Brain (organoid and tissue), 16 donors: ENCODE measurements at places on chromosomes 11 and 22.

DNA sequence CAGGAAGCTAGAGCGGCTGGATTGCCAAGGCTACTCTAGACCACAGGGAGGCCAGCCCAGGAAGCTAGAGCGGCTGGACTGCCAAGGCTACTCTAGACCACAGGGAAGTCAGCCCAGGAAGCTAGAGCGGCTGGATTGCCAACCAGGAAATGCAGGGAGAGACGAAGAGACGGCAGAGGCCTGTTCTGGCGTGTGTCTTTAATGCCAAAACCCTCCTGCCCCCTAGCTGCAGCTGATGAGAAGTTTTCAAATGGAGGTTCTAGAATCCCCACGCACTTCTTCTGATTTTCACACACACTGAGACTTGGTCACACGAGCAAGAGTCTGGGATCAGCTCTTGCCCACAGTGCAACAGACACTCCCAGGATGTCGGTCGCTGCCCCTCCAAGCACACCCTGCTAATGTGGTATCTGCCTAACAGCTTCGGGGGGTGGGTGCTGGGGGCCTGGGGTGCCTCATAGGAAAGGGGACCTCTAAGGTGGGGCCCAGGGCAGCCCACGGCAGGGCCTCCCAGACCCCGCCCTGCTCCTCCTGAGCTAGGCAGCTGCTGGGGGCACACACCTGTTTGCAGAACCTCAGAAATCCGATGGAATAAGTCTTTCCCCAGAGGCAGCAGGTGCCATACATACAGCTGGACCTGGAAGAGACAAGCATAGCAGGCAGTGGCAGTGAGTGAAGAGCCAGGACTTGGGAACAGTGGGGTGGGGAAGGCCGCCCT, 28.5 kb downstream of the MAFF start:
- peak; percentile 36 for DNase-seq

DNA sequence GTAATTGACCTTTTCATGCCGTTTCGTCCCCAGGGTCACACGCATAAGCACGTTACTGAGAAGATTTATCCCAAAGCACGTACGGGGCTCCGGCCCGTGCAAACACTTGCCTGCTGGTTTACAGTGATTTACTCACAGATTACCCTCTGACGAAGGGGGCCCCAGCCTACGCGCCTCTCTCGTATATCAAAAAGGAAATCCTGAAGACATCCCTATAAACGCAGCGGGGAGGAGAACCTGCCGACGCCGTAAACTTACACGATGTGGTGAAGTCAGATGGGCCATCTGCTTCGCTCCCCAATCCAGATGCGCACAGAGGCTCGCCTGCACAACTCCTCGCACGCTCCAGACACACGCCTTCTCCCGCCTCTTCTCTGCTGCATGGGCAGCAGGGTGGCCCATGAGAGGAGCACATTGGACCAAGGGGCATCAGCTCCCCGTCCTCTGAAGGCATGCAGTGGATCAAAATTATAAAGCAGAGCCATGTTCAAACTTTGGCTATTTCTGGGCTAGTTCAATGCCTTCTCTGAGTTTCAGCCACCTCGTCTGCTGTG, 123.6 kb downstream of the MN1 start:
- DNase-seq = peak; percentile 29

DNA sequence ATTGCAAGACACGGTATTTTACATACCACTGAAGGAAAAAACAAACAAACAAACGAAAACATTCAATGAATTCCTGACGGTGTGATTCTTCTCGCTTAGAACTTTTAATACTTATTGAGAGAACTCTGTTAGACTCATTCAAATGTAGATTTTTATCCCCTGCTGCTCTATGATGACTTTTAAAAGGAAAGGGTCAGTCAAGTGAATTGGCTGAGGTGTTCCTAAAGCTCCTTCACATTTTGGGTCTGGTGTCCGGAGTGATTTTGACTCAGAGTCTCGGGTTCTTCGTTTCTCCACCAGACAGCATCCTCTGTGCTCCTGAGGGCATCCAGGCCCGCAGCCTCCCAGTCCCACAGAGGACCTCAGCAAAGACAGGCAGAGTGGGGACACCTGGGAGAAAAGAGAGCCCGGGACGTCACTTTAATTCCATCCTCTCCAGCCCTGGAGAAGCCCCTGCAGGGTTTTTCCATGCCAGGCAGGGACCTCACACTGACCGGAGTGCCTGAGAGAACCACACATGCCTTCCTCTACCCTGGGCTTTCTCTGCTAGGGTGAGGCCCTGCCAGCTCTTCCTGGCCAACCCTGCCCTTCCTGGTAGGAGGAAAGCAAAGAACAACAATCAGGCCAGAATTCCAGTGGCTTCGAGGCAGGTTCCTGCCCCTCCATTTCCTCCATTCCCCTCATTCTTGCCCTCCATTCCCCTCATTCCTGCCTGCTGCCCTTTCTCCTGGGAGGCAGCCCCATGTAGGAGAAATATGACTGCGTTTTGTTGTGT, 1.4 kb upstream of the CSF2RB start:
- DNase-seq = no peak

DNA sequence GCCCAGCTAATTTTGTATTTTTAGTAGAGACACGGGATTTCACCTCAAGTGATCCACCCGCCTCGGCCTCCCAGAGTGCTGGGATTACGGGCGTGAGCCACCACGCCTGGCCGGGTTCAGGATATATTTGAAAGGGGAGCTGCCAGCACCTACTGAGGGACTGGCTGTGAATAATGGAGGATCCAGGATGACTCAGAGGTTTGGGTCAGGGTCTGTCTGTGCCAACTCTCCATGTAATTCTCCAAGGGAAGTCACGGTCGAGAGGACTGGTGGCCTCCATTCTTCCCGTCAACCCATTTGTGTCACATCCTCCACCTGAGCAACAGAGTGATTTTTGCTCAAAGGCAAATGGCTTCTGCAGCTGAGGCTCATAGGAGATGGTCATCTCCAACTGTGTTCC, 3.6 kb upstream of the ARRB1 start:
- no peak for DNase-seq

DNA sequence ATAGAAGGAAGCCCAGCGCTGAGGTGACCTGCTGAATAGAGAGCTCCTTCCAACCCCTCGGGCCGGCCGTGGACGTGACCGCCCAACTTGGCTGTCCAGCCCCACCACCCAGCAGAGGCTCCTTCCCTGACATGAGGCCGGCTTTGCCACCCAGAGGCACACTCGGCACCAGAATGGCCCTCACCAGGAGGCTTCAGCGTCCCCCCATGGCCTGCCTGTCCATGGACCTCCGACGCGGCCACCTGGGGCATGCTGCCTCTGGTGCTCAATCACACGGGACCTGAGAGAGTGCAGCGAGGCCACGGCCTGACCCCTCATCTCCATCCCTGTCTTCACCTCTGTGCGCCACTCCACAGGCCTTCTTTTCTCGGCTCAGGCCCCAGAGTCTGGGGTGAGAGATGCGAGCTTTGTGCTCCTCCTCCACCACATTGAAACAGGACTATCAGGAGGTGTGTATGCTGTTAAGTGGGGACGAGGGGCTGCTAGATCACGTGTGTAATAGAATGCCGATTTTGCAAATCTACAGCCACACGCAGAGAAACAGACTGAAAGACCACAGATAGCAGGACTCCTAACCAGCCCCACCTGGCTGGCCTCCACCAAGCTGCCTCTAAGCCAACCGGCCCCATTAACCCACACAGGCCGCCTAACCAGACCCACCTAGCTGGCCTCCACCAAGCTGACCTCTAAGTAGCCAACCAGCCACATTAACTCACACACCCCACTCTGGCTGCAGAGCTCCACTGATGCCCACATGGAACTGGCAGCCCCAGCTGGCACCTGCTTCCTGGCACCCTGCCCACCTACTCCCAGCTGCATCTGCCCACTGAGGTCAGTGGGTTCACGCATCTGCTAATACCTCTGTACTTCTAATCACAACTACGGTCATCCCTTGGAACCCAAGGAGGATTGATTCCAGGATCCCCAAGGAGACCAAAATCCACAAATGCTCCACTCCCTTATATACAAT, 20.7 kb downstream of the LINC01488 start:
- DNase-seq = no peak

GRCh38 chr11:74717221-74717969, 13.8 kb downstream of the CHRDL2 start:
- DNase-seq = no peak

DNA sequence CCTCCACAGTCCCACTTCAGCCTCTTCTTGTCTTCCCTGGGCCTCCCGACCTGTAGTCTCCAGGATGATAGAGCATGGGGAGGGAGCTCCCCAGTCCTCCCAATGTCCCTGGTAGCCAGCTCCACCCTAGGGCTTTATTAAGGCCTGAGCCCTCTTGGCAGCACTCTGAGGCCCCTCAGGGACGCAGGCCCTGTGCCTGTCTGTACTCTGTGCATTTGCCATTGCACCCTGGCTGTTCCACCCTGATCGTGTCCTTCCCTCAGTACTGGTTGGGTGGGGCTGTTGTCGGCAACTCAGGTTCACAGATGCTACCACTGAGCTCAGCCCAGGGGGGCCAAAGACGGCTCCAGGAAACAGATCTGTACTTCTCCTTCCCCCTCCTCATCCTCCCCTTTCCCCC, 7.2 kb downstream of the SSTR3 start:
- no peak for DNase-seq

GRCh38 chr11:126898802-126899201, 101.8 kb downstream of the KIRREL3 start:
- DNase-seq = no peak

DNA sequence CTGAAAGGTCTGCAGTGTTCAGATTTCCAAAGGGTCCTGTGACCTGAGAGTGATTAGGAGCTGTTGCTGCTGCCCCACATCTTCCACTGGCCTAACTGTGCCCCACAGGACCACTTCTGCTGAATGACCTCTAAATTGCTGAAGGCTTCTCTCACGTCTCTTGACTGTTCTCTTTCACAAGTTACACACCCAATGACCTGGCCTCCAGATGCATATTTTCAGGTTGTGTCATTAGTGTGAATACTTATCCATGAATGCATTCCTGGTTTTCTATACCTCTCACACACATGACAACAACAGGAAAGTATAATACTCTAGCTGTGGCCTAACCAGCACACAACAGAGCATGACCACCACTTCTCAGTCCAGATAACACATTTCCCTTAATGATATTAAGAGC, 15.4 kb downstream of the PRR14L start:
- no peak for DNase-seq

GRCh38 chr11:44146931-44147330, 51.5 kb downstream of the EXT2 start:
- DNase-seq = no peak

GRCh38 chr22:25159028-25159427, 40.6 kb upstream of the CRYBB3 start:
- no peak for DNase-seq

DNA sequence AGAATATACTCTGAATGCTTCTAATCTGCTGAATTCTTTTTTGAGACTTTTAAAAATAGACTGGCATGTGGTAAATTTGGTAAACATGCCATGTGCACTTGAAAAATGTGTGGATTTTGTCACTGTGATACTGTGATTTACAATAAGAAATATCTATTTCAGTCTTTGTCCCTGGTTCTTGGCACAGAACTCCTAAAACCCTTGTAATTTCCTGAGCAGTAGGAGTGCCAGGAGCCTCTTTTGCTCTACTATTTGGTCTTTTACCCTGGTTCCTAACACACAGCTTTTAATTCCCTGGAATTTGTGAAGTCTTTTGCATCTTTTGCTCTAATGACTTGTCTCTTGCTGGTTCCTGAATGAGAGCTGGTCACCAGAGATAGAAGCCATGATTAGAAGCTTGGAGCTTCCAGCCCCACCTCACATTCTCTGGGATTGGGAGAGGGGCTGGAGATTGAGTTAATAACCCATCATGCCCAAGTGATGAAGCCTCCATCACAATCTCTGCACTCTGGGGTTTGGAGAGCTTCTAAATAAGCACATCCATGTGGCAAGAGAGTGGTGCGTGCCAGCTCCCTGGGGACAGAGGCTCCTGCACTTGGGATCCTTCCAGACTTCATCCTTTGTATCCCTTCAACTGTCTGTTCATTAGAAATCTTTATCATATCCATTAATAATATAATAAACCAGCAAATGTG, 27.2 kb upstream of the SYT13 start:
- DNase-seq = peak; percentile 90

- DNase-seq = peak; percentile 49
Measured at GRCh38 chr11:34916843-34917770, 689 bp downstream of the PDHX start.

DNA sequence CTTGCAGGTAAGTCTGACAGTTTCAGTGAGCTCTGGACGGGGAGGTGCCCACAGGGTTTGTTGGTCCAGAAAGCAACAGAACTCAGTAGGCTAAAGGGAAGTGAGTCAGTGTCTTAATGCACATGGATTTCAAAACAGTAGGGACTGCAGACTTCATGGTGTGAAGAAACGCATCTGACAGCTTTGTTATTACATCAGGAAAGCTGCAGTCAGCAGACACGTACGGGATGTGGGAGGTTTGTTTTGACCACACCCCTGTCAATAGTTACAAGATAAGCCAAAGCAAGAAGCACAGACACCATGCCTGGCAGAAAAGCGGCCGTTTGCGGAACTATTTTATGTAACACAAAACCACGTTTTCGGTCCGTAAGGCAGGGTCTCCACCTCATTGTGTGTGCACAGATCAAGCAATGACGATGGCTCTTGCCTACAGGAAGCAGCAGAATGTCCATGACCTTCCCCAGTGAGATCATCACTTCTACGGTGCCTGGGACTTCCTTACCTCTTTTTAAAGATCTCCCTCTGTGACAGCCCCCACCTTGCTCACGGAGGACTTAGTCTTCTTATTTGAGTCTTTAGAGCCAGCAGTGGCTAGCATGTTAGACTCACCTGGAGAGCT, 58.2 kb upstream of the FTH1 start:
- DNase-seq = no peak

DNA sequence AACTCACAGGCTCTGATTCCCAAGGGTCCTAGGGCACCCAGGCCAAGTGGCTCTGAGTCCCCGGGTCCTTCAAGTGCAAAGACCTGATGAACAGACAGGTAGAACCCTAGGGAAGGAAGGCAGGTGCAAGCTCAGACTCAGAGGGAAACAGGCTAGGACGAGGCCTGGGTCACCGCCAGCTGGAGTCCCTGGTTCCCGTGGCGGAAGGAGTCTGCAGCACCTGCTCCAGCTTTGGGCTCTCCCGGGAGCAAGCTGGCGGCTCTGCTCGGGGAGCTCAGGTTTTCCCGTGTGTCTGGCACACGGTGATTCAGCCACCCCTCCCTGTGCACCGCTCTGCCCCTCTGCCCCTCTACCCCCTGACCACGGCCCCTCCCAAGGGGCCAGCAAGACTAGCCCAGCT, 59.8 kb downstream of the WNT7B start:
- DNase-seq = no peak

GRCh38 chr11:8098361-8098760, 17.4 kb downstream of the TUB start:
- DNase-seq = no peak

DNA sequence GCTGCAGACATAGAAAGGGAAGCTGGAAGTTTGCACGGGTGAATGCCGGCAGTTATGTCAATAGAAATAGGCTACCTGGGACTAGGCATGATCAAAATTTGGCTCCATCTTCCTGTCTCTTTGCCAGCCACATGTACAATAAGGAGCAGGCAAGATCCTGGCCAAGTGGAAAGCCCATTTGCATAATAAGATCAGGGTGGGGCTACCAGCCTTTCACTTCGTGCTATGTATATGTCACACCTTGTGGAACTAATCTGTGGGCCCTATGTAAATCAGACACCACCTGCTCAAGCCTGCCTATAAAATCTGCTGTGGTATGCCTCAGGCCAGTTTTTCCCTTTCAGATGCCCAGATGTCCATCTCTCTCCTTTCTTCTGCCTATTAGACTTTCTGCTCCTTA, 79.3 kb upstream of the DRD2 start:
- no peak for DNase-seq

GRCh38 chr22:20035375-20036083, 14.6 kb downstream of the TANGO2 start:
- DNase-seq = no peak

- no peak for DNase-seq
Measured at GRCh38 chr22:36743591-36744412, 32.1 kb downstream of the IFT27 start.
